ENCODE measurements at places on chromosomes 5 and 9.

DNA sequence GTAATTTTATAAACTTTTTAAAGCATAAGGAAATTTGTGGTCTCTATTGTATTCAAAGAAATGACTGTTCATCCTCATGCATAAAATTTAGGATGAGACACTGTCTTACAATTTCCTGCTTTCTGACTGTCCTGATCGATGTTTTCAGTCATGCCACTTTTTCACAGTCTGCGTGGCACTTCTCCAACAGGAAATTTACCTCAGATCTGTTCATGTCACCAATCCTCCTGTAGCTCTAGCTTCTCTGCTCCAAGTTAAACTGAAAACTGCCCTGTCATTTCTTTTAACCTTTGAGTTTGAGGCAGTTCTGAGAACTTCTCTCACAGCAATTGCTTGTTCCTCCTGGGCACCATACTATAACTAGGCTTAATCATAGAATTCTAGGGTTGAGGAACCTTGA is 455.1 kb downstream of the EFNA5 start:
- DNase-seq = peak; percentile 76

GRCh38 chr5:170070556-170071412 is 34.9 kb upstream of the FOXI1 start:
- peak; percentile 51 for DNase-seq

DNA sequence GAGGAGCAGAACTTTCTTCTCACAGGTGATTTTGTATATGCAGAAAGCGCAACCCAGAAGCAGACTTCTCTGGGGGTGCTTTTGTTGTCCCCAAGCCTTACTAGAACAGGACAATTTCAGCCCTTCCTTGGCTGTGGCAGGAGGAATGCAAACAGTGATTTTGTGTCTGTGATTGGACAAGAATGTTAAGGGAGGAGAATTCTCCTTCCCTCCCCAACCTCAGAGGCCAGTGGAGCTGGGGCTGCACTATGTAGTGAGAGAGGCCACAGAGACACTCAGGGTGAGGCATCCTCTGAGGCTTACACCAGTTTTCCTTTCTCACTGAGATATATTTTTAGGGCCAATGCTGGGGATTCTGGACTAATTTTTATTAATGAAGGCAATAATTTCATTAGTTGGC is 58.8 kb downstream of the ZNF366 start:
- DNase-seq = no peak

DNA sequence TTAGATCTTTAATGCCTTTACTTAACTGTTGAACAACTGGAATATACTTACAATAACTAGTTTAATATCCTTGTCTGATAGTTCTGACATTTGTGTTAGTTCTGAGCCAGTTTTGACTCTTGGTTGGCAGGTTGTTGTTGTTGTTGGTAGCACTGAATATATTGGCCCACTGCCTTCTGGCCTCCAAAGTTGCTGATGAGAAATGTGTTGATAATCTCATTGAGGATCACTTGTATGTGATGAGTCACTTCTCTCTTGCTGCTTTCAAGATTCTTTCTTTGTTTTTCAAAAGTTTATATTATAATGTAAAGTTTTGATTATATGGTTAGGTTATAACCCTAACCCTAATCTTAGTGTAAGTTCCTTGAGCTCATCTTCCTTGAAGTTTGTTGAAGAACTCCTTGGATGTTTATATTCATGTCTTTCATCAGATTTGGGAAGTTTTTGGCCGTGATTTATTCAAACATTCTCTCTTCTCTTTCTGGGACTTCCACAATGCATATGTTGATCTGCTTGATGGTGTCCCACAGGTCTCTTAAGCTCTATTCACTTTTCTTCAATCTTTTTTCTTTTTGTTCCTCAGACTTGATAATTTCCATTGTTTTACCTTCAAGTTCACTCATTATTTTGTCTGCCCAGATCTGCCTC is 149.7 kb downstream of the FGF18 start:
- DNase-seq = no peak

DNA sequence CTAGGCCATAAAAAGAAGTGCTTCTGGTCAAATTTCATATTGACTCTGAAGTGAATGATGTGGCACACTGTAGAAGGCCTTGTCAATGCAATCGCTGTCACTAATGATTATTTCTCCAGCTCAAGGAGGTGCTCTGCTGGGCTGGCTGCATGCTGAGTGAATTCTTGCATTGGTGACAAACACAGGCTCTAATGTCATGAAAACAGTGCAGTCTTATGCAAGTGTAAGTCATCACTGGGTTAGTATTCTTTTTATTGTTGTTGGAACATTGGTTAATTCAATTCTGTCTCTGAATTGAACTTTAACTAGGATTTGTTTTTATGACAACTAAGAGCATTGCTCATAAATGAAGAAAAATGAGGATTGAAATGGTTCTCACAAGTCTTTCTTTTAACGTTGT is 57.3 kb upstream of the CD180 start:
- DNase-seq = no peak

DNA sequence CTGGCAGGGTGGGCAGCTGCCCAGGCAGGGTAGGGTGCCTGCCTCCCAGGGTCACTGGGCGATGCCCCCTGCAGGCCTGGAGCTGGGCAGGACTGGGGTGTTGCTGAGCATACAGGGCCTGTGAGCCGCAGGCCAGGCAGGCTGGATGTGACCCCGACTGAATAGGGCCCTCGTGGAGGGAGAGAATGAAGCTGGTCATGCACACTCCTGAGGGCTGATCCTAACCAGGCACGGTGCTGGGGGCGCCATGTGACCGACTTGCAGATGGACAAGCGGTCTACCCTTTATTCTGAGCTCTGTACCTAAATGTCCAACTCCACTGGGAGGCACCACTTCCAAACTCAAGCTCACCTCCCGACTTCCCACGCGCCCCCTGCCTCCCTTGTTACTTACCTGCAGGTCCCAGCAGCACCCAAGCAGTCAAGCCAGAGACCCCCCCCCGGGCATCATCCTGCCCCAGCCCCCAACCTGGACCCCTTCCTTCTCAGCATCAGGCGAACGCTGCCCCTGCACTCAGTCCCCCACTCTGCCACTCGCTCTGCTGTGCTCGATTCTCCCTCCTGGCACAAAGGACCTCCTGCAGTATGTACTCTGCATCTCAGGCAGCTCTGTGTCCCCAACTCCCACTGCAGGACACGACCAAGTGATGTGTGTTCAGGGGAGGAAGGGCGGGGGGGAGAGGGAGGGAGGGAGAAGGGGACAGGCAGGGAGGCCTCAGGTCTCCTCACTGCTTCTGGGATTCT is 76.8 kb upstream of the PHYKPL start:
- no peak for DNase-seq
